NCI-H1436 treated with DMSO at 0.1 percent for 48 hours (cell line): ENCODE measurements at places on chromosomes 6 and 20.

GRCh38 chr6:56852260-56853010 is 102.5 kb upstream of the BEND6 start:
- DNase-seq = no peak

GRCh38 chr6:98904096-98904495 is 43.6 kb downstream of the FBXL4 start:
- DNase-seq = no peak

- no peak for DNase-seq
Measured at GRCh38 chr6:52046456-52046855, 41.0 kb downstream of the PKHD1 start.

GRCh38 chr6:100886076-100886475 is 4.9 kb upstream of the ASCC3 start:
- no peak for DNase-seq
